ENCODE measurements at places on chromosomes 4 and X. TPM values are rescaled to one million over a fixed set of nuclear protein-coding genes. Genes with fewer than 3 reads are reported as not detected.
A peak's percentile ranks its signal among the peaks of the same experiment; 100 is the strongest.

Gene FGFBP1
- polyA plus RNA-seq = 4.7 TPM

Gene SSX1
- not detected for polyA plus RNA-seq

Gene CTAG1A
- not detected for polyA plus RNA-seq

Gene SEPSECS
- 5.7 TPM for polyA plus RNA-seq

Gene HSFX4
- not detected for polyA plus RNA-seq

Gene EFNB1
- polyA plus RNA-seq = 21.9 TPM

Gene HTRA3
- polyA plus RNA-seq = 0.67 TPM

Gene FAM193A
- 13.6 TPM for polyA plus RNA-seq

Gene C1GALT1C1
- 7.4 TPM for polyA plus RNA-seq

Gene CC2D2A
- 13.6 TPM for polyA plus RNA-seq

Gene TMEM35A
- 0.54 TPM for polyA plus RNA-seq

Gene MAGEE2
- 0.22 TPM for polyA plus RNA-seq

DNA sequence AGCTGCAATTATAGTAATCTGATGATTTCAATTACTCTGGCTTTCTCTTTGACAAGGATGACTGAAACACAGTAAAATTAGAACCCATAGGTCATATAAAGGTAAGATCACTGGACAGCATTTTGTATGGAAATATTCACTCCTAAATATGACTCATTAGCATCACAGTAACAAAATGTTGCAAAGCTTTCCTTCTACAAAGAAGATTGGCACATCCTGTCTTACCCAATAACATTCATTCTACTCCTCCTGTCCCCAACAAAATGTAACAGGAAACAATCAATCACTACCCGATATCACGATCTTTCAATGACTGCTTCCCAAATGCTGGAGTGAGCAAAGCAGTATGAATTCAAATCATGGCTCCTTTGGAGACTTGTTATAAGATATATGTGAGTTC is 95.3 kb downstream of the FANCB start:
- no peak for DNase-seq

- DNase-seq = peak; percentile 28
Measured at GRCh38 chrX:39752815-39753214, 344.9 kb downstream of the BCOR start.

- DNase-seq = no peak
Measured at GRCh38 chr4:6991771-6992557, 51.2 kb upstream of the TADA2B start.

DNA sequence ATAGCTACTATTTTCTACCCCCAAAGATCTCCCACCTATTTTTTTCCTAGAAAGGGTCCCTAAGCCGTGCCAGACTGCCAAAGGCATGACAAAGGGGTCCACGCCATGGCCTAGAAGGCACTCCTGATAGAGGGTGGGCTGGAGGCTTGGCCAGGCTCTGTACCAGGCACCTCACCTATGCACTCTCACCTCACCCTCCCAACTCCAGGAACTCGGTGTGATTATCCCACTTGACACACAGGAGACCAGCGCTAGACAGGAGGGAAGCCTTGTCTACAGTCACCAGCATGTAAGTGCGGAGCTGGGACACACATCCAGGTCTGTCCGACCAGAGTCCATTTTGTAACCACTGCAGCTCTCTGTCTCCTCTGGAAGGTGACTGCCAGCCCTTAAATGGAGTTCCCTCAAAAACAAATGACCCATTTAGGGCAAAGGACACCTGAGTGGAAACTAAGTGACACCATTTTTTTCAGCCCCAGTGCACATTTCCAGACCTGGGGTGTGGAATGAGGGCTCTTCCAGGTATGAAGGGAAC is 106.4 kb downstream of the RTL5 start:
- DNase-seq = no peak

GRCh38 chr4:121326597-121326996 is 54.2 kb downstream of the QRFPR start:
- no peak for DNase-seq

- DNase-seq = no peak
Measured at GRCh38 chr4:157363360-157363759, 142.8 kb downstream of the GRIA2 start.

DNA sequence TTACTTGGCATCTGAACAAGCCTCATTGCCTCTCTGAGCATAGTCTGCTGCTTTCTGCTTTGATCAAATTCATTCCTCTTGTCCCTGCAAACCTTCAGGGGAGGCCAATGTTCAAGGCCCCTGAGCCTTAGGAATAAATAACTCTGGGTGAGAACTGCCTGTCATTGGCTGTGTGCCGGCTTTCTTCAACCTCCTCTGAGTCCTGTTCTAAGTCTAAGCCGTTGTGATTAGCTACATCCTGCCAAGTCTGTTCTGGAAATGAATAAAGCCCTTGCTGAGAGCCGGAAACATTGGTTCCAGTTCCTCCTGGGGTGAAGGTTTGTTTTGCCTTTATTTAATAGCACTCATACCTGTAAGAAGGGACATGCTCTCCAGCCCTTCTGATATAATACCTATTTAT is 13.8 kb downstream of the RNF4 start:
- peak; percentile 63 for DNase-seq

DNA sequence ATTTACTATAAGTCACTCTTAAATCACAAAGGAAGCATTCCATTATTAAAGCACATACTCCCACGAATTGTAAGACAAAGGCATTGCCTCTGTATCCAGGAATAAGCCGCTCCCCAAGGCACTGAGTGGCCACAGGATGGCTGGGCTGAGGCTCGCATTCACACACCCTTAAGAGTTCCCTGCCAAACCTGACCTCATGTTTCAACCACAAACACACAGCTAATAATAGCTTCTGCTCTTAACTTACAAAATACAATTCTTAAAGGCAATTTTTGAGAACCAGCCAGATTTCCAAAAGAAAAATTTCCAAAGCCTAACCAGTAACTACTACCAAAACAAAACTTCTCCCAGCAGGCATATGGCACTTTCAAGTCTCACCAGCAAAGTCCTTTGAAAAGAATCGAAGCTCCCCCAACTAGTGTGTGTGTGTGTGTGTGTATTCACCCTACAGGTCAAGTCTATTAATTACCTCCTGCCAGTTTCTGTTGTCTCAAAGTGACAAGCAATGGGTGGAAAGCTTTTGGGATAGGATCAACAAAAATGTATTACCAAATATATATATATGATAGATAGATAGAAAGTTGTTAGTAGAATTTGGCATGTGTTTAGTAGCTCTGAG is 36.0 kb downstream of the ARHGAP6 start:
- no peak for DNase-seq

- DNase-seq = peak; percentile 14
Measured at GRCh38 chrX:35380808-35381700, 417.1 kb upstream of the MAGEB16 start.

GRCh38 chr4:181960384-181960783 is 282.8 kb upstream of the TENM3 start:
- no peak for DNase-seq

DNA sequence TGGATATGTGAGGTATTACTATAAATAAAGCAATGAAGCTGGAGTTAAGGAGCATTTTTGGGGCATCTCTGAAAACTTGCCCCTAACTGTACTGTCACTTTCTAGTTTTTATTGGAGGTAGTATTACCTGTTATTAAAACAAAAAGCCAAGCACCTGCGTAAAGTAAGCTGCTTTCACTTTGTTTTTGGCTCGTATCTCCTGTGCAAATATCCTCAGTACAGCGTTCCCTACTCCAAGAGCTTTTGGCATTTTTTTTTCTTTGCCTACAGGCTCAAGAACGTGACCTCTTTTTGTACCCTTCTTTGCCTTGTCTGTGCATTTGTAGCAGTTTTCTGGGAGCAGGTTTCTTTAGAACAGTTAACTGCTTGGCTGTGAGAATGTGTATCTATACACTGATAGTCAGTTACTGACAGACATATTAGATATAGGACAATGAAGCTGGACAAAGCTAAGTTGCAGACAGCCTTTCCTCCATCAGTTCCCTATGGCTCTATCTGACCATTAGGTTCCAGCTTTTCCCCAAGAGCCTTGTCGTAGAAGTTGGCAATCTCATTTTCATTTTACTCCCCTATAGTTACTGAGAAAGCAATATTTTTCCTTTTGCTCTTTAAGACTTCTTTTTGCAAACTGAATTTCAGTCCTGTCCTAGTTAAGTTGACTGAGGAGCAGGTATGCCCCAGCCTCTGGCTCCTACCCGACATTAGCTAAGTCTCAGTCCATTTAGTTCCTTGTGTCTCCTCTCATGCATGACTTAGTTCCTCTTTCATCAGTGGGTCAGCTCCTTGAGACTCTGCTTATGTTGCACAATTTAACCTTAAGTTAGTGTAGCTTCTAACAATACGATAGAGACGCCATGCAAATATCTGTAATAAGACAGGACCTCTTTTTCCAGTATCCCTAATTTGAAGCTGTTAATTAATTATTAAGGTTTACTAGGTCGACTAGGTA is 71.5 kb upstream of the HPRT1 start:
- DNase-seq = no peak

DNA sequence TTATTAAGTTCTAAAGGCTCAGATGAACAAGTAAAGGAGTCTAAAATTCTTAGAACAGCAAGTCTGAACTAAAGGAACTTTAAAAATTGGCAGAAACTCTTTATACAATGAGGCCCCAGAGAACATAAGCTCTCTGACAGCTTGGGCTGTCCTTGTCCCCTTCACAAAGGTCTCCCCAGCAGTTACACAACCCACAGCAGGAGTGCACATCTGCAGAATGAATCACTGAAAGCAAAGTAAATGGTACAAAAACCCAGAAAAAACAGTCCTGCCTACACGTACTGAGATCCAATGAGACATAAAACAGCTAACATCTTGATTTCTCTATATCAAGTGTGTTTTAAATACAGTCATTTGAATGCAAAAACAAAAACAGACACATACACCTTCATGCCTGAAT is 18.7 kb downstream of the RBBP7 start:
- no peak for DNase-seq

DNA sequence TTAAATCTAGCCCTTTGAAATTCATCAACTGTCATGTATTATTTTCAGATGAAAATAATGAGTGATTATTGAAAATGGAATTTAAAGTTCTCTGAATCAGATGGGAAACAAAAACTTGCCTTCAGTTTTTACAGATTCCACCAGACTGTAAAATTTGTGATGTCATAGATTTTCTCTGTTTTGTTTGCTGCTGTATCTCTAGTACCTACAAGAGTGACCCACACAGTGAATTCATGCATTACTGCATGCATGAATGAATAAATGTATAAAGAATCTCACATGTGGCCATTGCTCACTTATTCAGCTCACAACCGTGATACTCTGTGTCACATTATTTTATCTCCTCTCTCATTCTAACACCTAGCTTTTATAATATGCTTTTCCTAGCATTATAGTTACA is 532.2 kb upstream of the AGA start:
- no peak for DNase-seq

- peak; percentile 19 for DNase-seq
Measured at GRCh38 chr4:94673961-94674360, 83.8 kb upstream of the BMPR1B start.

DNA sequence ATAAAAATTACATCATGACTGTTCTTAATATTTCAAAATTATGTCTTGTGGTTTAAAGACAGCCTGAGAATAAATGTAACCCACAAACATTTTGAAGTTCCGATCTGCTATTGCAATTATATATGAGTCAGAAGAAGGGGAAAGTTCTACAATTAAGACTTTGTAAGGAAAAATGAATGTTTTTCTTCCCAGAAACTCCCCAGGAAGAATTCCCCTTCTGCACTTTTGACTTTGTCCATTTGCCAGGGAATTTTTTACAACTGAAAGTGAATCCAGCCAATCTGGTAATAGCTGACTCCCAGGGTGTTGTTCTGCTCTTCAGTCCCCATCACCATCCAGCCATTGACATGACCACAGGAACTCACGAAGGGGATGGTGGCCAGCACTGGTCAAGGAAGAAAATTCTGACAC is 61.6 kb upstream of the NOCT start:
- DNase-seq = no peak

- no peak for DNase-seq
Measured at GRCh38 chr4:6272863-6273660, 3.4 kb downstream of the WFS1 start.

GRCh38 chrX:139759637-139760036 is 51.7 kb upstream of the MCF2 start:
- no peak for DNase-seq

GRCh38 chr4:145804116-145804515 is 124.2 kb downstream of the C4orf51 start:
- DNase-seq = no peak

DNA sequence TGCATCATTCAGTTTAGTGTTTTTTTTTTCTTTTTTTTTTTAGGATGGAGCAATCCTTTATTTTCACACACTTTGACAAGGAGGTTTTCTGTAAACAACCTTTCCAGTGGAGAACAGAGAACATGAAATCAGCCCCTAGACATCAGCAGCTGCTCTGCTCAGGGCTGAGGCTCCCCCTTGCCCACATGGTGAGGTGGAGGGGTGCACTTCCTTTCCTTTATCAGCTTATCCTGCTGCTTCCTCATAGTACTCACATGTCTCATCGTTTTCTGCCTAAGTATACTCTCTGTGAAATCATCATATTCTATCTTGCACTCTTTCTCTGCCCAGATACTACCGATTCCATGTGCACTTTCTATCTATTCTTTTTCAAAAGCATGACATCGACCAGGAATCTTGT is 47.6 kb upstream of the PRSS12 start:
- no peak for DNase-seq

GRCh38 chr4:103098341-103098740 is 1.3 kb downstream of the BDH2 start:
- DNase-seq = peak; percentile 7

DNA sequence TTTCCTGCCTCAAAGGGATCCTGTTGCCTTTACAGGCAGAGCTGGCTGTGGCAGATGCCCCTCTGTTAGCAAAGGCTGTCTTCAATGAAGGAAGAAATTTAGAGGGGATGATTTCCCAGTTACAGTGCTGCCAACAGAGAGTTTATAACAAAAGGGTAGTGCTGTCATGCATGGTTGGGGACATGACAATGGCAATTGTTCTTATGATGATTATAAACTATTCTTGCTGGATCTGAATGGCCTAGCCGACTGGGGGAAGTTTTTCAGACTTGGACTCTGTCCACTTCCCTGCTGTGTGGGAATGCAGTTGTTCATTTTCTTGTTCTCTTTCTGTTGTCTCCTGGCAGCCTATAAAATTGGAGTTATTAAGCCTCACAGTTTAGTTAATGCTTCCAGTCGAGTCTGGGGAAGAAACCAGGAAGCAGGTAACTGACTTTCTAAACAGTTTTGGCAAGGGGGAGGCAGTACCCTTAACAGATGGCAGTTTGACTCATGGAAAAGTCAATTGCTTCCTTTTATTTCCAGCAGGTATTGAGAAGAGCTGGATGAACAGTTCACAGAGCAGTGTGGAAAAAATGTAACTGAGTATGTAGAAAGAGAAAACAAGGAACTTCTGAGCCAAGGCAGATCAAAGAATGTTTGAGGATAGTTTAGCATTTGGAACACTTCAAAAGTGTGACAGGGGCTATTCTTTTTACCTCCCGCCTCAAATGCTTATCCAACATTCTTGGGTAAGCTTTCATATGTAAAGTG is 582.6 kb downstream of the RAPGEF2 start:
- peak; percentile 32 for DNase-seq

- DNase-seq = peak; percentile 15
Measured at GRCh38 chr4:111722213-111722720, 423.0 kb upstream of the FAM241A start.

GRCh38 chr4:124708517-124709300 is 3.8 kb downstream of the ANKRD50 start:
- DNase-seq = no peak

GRCh38 chr4:159104694-159105414 is 2.0 kb downstream of the RAPGEF2 start:
- DNase-seq = peak; percentile 61

GRCh38 chr4:153962311-153963039 is 173.6 kb upstream of the SFRP2 start:
- no peak for DNase-seq

GRCh38 chrX:42944381-42944998 is 166.5 kb upstream of the PPP1R2C start:
- no peak for DNase-seq
